ENCODE measurements at places on chromosomes 1 and 21. TPM values are rescaled to one million over a fixed set of nuclear protein-coding genes. Genes with fewer than 3 reads are reported as not detected.
A peak's percentile ranks its signal among the peaks of the same experiment; 100 is the strongest.

The LAPTM5 gene
- total RNA-seq = 5.1 TPM

The SPRR1B gene
- total RNA-seq = not detected

DNA sequence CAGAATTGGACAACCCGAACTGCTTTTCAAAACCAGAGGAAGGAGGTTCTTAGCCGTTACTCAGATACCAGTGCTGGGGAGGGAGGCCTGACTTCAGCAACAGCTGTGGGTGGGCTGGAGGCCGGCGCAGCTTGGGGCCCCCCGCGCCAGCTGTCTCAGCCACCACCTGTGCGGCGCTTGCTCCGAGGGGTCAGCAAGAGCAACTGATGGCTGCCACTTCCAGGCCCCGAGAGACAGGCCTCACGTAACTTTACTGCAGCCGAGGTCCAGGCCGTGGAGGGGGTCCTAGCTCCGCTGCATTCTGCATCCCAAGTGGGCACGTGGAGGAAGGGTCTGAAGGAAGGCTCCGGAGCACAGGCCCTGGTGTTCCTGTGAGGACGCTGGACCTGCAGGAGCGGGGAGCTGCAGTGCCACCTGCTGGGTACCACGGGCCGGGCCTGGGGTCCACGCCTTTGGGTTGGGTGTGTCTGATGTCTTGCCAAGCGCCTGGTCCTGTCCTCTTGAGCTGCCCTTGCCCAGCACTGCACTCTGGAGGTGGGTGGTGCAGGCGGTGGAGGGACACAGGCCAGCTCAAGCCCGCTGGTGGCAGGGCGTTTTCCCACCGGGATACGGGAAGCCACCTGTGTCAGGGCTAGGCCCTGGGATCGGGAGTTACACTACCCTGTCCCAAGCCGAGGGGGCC lies 9.8 kb downstream of the THAP3 start:
- H3K4me3 ChIP-seq = no peak overlapping the region
- H3K36me3 ChIP-seq = no peaks in the 10 kb centered on the region
- no peaks in the 10 kb centered on the region for H3K27me3 ChIP-seq

DNA sequence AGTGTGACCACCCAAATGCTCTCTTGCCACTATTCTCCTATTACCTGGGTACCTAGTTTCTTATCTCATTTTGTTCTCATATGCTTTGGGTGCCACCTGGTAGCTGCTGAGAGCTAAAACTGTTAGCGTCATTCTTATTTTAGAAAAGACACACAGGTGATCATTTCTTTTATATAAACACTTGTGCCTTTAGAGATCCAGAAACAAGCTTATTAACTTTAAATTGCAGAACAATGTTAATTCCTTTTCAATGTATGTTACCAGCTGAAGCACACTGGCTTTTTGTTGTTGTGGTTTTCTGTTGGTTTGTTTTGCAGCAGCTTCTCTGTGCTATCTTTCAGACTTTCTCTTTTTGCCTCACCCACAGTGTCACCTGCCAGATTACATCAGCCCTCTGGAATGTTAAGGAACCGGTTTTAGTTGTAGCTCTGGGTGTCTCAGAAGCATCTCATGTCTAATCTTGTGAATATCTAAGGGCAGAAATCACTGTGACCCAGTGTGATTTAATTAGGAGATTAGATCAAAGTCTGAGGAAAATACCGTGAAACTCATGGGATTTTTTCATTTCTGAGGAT lies 43.4 kb upstream of the SLC19A2 start:
- no peaks in the 10 kb centered on the region for H3K27me3 ChIP-seq
- no peak overlapping the region for H3K4me3 ChIP-seq
- peaks cover 40% of the 10 kb centered on the region for H3K4me1 ChIP-seq
- H3K27ac ChIP-seq = peak overlapping the region; percentile 89
- no peaks in the 10 kb centered on the region for H3K36me3 ChIP-seq
- DNase-seq = peak; percentile 77

- no peak for DNase-seq
- no peaks in the 10 kb centered on the region for H3K36me3 ChIP-seq
- no peak overlapping the region for H3K27ac ChIP-seq
- no peaks in the 10 kb centered on the region for H3K27me3 ChIP-seq
- no peak overlapping the region for H3K4me3 ChIP-seq
These were observed 59.8 kb downstream of the DDR2 start for GRCh38 chr1:162691999-162692575.

All from hepatocyte (in vitro differentiated cells).